ENCODE measurements at places on chromosomes 7 and 10.

- DNase-seq = no peak
These were observed 204.3 kb downstream of the CHCHD3 start for GRCh38 chr7:132877573-132877972.

- DNase-seq = no peak
These were observed 87.4 kb downstream of the CDH23 start for GRCh38 chr10:71483885-71484751.

DNA sequence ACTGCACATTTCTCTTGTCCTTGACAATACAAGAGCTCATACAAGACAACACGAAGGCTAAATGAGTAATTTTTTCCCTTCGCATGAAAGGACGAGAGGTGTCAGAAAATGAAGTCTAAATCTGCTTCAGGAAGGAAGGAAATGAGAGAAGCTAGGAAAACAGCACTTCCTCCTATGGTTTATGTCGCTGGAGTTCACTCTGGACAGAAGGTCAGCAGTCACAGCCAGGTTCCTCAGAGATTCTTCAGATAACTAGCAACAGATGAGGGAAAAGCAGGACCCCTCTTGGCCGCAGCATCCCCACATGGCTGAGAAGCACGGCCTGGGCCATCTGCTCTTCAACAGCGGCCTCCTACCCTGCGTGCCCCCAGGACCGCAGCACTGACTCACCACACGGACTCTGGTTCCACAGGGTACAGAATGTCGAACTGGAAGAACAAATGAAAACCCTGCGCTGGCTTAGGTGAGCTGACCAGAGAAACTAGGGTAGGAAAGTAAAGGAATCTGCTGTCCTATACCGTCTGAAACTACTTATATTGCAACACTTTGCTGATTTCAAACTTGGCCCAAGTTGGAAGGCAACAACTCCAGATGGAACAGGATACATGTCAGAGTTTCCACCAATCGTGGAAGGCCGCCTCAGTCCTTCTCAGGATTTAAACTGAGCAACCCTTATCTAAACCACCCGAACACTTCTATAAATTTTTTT is 26.3 kb downstream of the DNMBP start:
- DNase-seq = no peak

GRCh38 chr7:37820708-37821468 is 27.5 kb upstream of the NME8 start:
- DNase-seq = no peak

GRCh38 chr10:21369697-21370096 is 155.8 kb downstream of the SKIDA1 start:
- no peak for DNase-seq

DNA sequence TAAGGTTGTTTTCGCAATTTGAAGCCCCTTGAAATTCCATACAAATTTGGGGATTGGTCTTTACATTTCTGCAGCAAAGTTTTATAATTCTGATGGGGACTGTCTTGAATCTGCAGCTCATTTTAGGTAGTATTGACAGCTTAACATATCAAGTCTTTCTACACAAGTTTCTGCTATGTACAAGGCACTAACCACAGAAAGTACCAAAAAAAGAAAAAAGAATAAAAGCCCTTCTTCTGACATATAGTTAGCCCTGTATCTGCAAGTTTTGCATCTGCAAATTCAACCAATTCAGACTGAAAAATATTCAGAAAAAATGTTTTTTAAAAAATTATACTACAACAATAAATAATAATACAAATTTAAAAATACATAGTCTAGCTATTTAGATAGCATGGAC is 15.3 kb downstream of the POT1 start:
- no peak for DNase-seq

- no peak for DNase-seq
These were observed 107.3 kb downstream of the SMURF1 start for GRCh38 chr7:99036546-99037111.

DNA sequence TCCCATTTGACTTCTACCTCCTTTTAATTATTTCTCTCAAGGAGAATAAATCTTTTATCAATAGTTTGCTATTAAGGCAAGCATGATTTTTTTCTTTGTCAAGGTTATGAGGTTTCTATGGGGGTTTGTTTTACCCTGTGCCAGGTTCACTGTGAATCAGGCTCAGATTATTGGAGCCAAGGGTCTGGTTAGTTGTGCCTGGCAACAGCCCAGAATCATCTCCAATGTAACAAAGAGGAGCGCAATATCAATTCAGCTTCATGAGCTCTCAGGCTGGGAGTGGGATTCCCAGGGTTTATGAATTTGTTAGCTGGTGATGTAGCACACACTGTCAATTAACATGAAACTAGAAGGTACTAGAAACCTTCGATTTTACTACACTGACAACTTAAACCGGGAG is 73.2 kb downstream of the AASS start:
- DNase-seq = no peak

DNA sequence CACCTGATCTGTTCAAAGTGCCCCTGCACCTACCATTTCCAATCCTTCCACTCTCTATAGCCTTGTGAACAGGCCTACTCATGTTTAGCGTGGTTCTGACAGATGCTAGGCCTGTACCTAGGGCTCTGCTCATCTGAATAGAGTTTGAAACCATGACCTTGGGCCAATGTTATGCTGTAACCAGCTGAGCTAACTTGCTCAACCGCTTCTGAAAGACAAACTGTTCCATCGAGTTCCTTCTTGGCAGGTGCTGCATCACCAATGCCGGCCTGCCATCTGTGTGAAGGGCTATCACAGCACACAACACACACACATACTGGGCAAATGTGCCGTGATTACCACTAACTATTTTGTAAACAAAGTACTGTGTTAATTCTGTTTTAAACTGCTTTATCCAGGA is 419.0 kb upstream of the GALNT17 start:
- no peak for DNase-seq

DNA sequence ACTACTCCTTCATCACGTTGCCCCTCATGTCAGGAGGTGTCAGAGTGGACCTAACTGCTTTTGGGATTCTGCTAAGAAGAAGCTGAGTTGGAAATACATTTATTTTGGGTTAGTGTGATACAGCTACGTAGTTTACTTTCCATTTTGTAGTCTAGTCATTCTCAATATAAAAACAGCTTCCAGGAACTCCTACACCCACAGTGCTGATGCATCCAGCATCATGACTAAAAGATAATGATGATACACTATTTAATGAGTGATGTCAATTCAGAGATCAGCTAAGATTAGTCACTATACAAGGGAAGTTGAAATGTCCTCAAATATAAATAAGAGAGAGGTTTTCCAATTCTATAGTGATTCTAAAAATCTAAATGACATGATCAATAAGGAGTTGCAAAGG is 264.2 kb upstream of the SLC26A5 start:
- DNase-seq = no peak

GRCh38 chr7:143914938-143915652 is 13.1 kb upstream of the TCAF1 start:
- DNase-seq = no peak

- DNase-seq = no peak
These were observed 357.9 kb downstream of the PTEN start for GRCh38 chr10:88221010-88221973.

GRCh38 chr10:23975431-23975830 is 233.5 kb upstream of the KIAA1217 start:
- no peak for DNase-seq

- no peak for DNase-seq
These were observed 182.7 kb downstream of the ELFN1 start for GRCh38 chr7:1852517-1853430.

DNA sequence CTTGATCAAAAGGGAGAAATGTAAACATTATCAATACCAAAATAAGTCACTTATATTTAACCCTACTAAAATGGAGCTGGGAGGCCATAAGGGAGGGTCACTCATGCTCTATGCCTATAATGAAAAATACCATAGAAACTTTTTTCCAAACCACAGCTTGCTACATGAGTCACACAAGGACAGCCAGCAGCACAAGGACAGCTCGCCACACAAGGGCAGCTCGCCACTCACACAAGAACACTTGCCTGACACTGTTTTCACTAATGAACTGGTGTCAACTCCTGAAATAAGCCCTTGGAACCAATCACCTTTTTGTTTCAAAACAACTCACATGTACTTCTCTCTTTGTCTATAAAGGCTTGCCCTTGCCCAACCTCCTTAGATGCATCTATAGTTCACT is 43.3 kb downstream of the FRMPD2 start:
- no peak for DNase-seq

DNA sequence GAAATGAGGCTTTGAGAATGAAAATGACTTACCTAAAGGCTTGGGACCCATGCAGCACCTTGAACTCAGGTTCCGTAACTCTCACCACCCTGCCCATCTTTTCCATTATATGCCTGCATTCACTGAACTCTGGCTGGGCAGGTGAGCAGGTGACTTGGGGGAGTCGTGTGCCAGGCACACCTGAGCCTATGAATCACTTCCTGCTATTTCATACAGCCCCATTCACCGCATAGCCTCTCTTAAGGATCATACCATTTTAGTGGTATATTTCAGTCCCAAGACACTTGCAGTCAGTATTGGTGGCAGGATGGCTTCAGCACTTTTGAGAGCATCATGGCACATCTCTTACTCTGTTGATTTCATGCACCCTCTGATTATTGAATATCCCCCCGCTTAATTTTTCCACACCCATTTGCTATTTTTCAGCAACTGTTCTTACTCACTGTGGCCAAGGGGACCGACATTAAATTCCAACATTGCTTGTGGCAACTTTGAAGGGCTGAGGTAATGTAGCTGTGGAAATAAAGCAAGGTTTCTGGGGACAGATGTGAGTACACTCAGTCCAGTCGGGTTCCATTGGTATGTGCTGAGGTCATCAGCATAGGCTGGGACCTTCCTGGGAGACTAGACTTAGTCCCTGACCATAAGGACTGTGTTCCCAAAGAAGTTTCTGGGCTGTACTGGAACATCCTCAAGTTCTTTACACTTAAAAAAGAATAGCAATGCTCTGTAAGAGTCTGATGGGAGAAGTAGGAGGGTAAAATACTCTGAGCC is 39.8 kb upstream of the ZNF438 start:
- no peak for DNase-seq

DNA sequence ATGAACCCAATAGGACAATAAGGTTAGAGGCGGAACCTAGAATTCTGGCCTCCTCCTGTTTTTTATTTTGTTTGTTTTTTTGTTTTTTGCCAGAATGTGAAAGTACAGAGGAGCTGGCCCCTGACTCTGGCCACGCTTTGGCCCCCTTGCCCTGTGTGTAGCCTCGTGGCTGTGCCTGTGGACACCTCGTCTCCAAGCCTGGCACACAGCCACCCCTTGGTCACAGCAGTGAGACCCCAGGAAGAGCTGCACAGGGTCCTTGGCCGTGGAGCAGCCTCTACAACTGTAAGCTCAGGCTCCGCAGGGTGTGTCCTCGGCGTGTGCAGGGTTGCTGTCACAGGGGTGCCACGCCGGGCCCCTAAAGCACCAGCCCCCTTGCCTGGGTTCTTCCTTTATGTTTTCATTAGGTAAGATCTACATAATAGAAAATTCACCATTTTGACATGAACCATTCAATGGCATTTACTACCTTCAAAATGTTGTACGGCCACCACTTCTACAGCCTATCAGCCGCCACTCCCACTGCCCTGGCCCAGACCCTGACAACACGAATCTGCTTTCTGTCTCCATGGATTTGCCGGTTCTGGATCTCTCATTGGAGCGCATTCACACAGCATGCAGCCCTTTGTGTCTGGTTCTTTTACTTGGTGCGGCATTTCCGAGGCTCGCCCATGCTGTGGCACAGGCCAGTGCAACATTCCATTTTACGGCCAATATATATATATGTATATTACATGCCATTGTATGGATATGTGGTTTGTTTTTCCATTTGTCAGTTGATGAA is 51.0 kb downstream of the AMZ1 start:
- DNase-seq = no peak

- DNase-seq = no peak
These were observed 241.3 kb upstream of the MYO3A start for GRCh38 chr10:25692761-25693160.

DNA sequence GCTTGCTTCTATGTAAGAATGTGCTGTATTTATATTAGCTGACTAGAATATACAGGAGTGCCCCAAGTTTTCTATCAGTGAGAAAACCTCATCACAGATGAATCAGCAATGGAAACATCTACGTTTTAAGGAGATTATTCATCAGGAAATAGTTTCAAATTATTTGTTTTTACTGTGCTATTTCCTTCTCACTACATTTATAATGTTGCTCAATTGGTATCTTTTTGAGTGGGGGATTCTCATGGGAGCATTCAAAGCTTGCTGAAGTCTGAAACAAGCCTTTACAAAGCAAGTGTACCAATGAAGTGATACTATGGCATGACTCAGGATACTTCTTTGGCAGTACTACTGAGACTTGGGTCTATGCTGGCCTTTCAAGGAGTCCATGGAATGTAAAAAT is 191.1 kb upstream of the SLC26A5 start:
- no peak for DNase-seq

GRCh38 chr10:2111965-2112364 is 374.6 kb upstream of the ADARB2 start:
- DNase-seq = no peak

GRCh38 chr10:30357075-30357801 is 8.2 kb upstream of the MTPAP start:
- no peak for DNase-seq

- DNase-seq = no peak
These were observed 67.8 kb downstream of the CREM start for GRCh38 chr10:35194471-35194870.

- DNase-seq = no peak
These were observed 28.6 kb downstream of the RPS24 start for GRCh38 chr10:78062296-78062695.

DNA sequence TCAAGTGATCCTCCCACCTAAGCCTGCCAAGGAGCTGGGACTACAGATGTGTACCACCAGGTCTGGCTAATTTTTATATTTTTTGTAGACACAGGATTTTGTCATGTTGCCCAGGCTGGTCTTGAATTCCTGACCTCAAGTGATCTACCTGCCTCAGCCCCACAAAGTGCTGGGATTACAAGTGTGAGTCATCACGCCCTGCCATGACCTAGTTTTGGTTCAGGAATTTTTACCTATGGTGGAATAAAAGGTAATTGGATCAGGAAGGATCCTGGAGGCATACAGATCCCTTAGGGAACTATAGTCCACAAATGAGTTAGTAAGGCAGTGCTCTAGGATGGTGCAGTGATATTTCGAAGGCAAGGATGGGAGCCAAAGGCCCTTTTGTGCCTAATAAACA is 717.9 kb downstream of the PHTF2 start:
- DNase-seq = no peak

GRCh38 chr10:119750391-119751230 is 24.8 kb downstream of the INPP5F start:
- DNase-seq = no peak

DNA sequence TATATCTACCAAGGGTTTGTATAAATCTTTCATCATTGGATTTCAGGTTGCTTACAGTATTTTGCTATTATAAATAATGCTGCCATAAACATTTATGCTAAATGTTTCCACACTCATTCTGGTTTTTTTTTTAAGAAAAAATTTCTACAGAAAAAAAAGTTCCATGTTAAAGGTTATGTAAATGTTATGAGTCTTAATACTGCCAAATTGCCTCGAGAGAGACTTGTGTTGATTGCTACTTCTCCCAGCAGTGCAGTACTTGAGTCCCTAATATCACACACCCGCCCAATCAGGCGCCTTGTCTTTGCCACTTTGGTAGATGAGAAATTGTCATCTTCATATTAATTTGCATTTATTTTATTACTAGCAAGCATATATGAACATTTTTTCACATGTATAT is 96.7 kb upstream of the TMEM26 start:
- DNase-seq = no peak

Measured in activated naive CD4-positive, alpha-beta T cell (primary cell).